ENCODE measurements at places on chromosomes 16 and 17.

GRCh38 chr17:33352526-33352925 is 59.4 kb upstream of the ASIC2 start:
- no peak for DNase-seq

DNA sequence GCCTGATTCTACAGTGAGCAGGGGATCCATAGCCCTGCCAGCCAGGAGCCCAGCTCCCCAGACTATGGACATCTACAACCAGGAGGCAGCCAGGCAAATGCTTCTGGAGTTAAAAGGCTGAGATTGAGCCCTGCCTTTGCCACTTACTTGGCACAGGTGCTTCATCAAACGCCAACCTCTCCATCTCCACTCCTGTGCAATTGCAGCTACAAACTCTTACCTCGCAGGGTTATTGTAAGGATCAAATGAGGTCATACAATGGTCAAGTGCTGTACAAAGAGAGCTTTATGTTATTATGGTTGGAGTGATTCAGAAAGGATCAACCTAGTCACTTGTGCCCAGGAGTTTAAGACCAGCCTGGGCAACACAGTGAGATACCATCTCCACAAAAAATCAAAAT is 9.8 kb upstream of the MYO18A start:
- DNase-seq, result no peak

DNA sequence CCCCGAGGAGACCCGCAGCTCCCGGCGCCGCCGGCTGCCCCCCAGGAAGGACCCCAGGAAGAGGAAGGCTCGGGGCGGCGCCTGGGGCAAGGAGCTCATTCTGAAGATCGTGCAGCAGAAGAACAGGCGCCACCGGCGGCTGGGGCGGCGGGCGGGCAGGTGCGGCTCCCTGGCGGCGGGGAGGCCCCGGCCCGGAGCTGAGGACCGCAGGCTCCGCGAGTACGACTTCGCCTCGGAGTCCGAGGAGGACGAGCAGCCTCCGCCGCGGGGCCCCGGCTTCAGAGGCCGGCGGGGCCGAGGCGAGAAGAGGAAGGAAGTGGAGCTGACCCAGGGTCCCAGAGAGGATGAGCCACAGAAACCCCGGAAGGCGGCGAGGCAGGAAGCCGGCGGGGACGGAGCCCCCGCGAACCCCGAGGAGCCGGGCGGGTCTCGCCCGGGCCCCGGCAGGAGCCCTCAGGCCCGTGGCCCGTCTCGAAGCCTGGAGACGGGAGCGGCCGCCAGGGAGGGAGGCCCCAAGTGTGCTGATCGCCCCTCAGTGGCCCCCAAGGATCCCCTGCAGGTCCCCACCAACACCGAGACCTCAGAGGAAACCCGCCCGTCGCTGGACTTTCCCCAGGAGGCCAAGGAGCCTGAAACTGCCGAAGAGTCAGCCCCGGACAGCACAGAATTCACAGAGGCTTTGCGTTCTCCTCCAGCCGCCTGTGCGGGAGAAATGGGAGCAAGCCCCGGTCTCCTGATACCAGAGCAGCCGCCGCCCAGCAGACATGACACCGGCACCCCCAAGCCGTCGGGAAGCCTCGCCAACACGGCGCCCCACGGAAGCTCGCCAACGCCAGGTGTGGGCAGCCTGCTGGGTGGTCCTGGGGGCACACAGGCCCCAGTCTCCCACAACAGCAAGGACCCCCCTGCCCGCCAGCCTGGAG is 22.3 kb upstream of the ZFPM1 start:
- DNase-seq, result peak; percentile 22

DNA sequence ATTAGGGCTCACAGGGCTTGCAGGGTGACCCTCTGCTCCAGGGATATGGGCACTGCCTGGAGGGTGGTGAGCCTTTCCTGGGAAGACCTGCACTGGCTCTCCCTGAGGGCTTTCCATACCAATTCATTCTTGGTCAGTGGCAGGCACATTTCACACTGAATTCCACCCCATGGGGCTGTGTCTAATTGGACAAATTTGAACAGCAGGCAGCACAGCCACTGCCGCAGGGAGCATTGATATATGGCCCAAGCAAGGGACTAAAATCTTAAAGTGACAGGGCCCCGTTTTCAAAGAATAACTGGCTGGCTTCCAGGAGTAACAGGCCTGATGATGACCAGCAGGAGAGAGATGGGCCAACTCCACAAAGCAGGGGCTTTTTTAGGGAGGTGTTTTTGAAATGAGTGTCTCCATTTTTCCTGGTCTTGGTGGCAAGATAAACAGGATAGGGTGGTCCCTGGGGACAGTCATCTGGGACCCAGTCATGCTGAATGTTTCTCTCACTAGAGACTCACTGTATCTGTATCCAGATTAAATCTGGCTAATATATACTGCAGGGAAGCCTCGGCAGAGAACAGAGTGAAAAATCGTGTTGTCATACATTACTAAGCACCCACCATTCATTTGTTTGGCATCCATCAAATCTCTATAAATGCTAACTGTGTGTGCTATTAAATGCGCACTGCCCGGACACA is 74.1 kb upstream of the TBX2 start:
- DNase-seq, result no peak

DNA sequence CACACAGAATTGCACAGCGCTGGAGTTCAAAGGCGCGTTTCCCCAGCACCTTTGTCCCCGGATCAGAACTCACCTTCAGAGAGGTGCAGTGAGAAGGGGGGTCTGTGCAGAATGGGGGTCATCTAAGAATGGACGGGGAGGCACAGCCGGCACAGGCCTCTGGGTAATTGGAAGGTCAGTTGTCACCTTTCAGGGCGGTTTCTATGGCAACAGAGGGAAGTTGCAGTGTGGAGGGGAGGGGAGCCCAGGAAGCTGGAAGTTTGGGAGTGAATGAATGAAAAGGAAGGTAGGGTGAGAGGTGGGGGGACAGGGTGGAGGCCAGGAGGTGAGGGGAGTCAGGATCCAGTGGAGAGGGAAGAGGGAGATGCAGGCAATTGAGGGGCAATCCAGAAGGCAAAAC is 12.4 kb upstream of the KCNG4 start:
- DNase-seq, result no peak

DNA sequence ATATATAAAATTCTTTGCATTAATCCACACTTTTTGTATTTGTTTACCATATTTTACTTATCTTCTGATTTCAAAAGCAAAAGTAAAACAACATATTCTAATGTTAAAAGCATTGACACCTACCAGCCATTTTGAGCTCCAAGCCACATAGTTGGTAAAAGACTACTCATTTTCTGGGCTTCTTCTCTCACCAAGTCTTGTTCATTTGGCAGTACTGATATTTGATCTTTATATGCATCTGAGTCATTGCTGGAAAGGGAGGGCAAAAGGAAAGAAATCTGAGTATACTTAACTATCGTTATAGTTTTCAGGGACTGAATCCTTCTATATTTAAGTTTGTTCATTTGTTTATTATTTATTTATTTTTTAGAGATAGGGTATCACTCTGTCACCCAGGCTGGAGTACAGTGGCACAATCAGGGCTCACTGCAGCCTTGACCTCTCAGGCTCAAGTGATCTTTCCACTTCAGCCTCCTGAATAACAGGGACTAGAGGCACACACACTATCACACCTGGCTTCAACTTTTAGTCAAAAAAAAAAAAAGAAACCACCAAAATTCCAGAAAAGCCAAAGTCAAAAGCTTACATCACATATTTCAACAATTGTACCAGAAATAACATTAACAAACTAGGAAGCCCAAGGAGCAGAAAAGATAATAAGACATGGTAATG is 121.0 kb upstream of the TOB1 start:
- no peak for DNase-seq

- no peak for DNase-seq
Observed at GRCh38 chr17:82041144-82041814, 3.8 kb upstream of the DCXR start.

- no peak for DNase-seq
Observed at GRCh38 chr17:41507315-41507880, 2.0 kb upstream of the KRT13 start.

All from T-helper 9 cell (primary cell).